ENCODE measurements at places on chromosomes 3 and 15.
A peak's percentile ranks its signal among the peaks of the same experiment; 100 is the strongest.

GRCh38 chr3:122390665-122391064, 6.7 kb downstream of the FAM162A start:
- DNase-seq = no peak

GRCh38 chr3:194124193-194124592, 11.8 kb upstream of the HES1 start:
- no peak for DNase-seq

DNA sequence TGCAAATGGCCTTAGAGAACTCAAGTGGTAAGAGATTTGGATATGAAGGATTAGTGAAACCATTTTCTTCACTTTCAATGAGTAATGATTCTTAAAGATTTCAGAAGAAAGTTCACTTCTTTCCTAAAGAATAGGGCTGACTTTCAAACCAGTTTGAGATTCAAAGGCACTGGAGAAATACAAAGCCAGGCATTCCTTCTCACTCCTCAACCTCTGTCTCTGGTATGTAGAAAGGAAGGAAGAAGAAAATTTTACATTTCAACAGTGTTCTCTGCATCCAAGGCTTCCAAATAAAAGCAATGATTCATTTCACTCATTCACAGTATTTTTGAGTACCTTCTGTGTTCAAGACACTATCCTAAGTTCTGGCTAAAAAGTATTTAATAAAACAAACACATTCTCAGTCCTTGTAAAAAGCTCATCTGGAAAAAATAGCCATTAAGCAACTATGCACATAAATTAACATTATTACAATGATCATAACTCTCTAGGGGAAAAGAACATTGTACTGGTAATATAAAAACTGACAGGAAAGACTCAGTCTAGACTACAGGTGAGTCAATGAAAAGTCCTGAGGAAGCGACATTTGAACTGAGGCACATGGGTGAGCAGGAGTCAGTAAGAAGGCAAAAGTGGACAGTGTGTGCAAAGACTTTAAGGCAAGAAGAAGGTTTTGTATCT, 79.5 kb downstream of the IMPG2 start:
- DNase-seq = no peak

GRCh38 chr3:106908181-106908938, 468.9 kb upstream of the CCDC54 start:
- no peak for DNase-seq

DNA sequence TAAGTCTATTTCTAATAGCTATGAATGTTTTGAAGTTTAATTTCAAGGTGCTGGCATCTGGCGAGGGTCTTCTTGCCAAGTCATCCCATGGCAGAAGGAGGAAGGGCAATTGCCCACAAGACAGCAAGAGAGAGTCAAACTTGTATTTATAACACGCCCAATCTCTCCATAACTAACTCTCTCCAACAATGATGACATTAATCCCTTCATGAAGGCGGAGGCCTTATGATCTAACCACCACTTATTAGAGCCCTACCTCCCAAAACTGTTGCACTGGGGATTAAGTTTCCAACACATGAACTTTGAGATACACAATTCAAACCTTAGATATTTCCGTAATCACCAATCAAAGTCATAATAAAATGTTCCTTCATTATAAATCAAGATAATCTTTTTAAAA, 406.9 kb downstream of the CNTN6 start:
- DNase-seq = no peak

GRCh38 chr3:123071146-123071545, 4.3 kb downstream of the PDIA5 start:
- peak; percentile 47 for DNase-seq

DNA sequence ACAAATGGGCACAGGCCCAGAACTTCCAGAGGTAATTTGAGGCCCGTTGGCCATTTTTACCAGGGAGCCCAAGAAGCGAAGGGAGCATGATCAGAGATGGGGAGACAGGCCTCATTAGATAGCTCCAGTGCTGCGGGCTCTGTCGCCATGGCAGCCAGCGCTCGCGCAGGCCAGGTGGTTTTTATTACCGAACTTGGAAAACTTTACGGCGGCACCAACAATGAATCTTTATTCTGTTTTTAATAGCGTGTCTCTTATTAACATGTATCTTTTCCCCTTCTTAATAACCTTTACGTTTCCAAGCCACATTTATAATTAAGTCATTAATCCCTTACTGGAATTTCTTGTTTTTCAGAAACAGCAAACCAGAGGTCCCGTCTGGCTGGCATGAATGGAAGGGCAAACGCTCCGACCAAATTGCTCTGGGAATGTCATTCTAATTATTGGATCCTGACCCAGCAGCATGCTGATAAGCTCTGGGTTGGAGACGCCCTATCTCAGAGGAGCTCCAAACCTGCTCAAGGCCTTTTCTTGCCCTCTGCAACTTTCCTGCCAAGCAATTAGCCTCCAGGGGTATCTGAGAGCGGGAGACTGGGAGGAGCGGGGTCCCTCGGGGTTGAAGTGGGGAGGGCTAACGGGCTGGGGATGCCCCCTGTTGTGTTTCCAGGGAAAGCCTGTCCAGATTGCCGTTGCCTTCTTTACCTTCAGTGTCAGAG, 256.4 kb downstream of the TLE3 start:
- no peak for DNase-seq

DNA sequence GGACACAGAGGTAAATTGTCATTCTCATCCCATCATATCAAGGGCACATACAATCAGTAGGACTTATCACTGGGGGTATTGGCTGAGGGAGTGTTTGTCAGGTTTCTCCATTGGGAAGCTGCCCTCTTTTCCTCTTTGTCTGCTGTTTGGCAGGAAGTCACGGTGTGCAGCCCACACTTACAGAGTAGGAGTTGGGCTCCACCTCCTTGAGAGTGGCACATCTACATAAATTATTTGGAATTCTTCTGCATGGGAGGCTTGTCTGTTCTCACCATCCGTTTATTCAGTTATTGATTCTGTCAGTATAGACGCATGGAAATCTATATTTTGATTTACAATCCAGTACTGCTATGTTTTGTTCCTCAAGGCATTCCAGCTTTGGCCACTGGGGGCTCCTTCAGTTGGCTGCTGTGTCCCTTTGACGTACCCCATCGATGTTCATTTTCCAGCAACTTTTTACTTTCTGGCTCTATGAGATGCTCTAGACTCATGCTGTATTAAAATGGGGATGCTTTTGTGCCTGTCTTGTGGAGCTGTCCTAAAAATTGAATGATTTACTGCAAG, 200.3 kb downstream of the SLCO3A1 start:
- DNase-seq = no peak

DNA sequence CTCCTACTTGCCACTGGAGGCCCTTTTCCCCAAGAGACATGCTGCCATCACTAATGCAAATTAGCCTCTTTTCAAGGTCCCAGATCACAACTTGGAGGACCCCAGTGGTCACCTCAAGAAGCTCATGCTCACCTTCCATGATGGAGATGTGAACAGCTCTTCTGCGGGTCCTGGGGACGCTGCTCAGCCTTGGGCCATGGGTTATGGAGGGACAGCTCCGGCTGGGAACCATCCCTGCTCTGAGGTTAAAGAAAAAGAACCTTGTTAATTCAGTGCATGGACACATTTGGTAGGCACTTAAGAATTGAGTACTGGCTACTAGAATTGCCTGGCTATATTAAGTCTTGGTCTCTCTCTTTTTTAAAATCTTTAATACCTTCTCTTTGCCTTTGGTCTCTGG, 56.8 kb downstream of the WDR76 start:
- DNase-seq = no peak

All from ELR (cell line).